ENCODE measurements at places on chromosomes 2 and 18. TPM values are rescaled to one million over a fixed set of nuclear protein-coding genes. Genes with fewer than 3 reads are reported as not detected.

POTEI gene
- not detected for polyA plus RNA-seq

LCT gene
- 0.02 TPM for polyA plus RNA-seq

UPP2 gene
- 0.22 TPM for polyA plus RNA-seq

CHCHD5 gene
- polyA plus RNA-seq: 37.1 TPM

EPAS1 gene
- polyA plus RNA-seq: 314 TPM

VAMP8 gene
- 151 TPM for polyA plus RNA-seq

GPATCH11 gene
- 2.1 TPM for polyA plus RNA-seq

NFATC1 gene
- 8.8 TPM for polyA plus RNA-seq

C2orf72 gene
- polyA plus RNA-seq: 5.1 TPM

DCC gene
- not detected for polyA plus RNA-seq

UGT1A6 gene
- polyA plus RNA-seq: not detected

IL1RN gene
- 21.7 TPM for polyA plus RNA-seq

E2F6 gene
- polyA plus RNA-seq: 10.8 TPM

SNORC gene
- polyA plus RNA-seq: 0.34 TPM

PLCD4 gene
- polyA plus RNA-seq: 0.21 TPM

FLACC1 gene
- polyA plus RNA-seq: 0.67 TPM

THSD7B gene
- polyA plus RNA-seq: 0.17 TPM

NAB1 gene
- 32.1 TPM for polyA plus RNA-seq

SMAD4 gene
- polyA plus RNA-seq: 15.8 TPM

ZRANB3 gene
- polyA plus RNA-seq: 2.7 TPM

ERFE gene
- 0.41 TPM for polyA plus RNA-seq

AGXT gene
- 0.80 TPM for polyA plus RNA-seq

EPB41L3 gene
- 74.0 TPM for polyA plus RNA-seq

GRB14 gene
- 3.0 TPM for polyA plus RNA-seq

CCDC178 gene
- polyA plus RNA-seq: 6.1 TPM

TEX44 gene
- not detected for polyA plus RNA-seq

LINC00305 gene
- polyA plus RNA-seq: not detected

MARCHF4 gene
- polyA plus RNA-seq: not detected

HOXD12 gene
- not detected for polyA plus RNA-seq

PRR30 gene
- polyA plus RNA-seq: not detected

GDF7 gene
- 0.09 TPM for polyA plus RNA-seq

TTR gene
- 2.2 TPM for polyA plus RNA-seq

MAP3K19 gene
- not detected for polyA plus RNA-seq

CDKL4 gene
- not detected for polyA plus RNA-seq

TEKT4 gene
- not detected for polyA plus RNA-seq

BUB1 gene
- 0.26 TPM for polyA plus RNA-seq

CHST9 gene
- polyA plus RNA-seq: 0.07 TPM

DIPK1C gene
- 0.34 TPM for polyA plus RNA-seq

SLC19A3 gene
- polyA plus RNA-seq: 76.7 TPM

HOXD13 gene
- not detected for polyA plus RNA-seq

LHCGR gene
- polyA plus RNA-seq: 0.22 TPM

RGPD8 gene
- polyA plus RNA-seq: 0.65 TPM

IL1F10 gene
- polyA plus RNA-seq: not detected

HOXD4 gene
- polyA plus RNA-seq: 3.8 TPM

MEP1B gene
- polyA plus RNA-seq: 0.12 TPM

DSC1 gene
- polyA plus RNA-seq: not detected

TOGARAM2 gene
- polyA plus RNA-seq: 0.30 TPM

CSRNP3 gene
- polyA plus RNA-seq: 0.46 TPM

SERPINB4 gene
- not detected for polyA plus RNA-seq

TUBA4B gene
- not detected for polyA plus RNA-seq

MOCOS gene
- 4.7 TPM for polyA plus RNA-seq

ATP6V1B1 gene
- polyA plus RNA-seq: 1.2 TPM

Measured in adipose tissue (tissue), 3 donors.